ENCODE measurements at places on chromosomes 2 and 18.

GRCh38 chr2:133171393-133172004, 396.8 kb downstream of the NCKAP5 start:
- DNase-seq: no peak

DNA sequence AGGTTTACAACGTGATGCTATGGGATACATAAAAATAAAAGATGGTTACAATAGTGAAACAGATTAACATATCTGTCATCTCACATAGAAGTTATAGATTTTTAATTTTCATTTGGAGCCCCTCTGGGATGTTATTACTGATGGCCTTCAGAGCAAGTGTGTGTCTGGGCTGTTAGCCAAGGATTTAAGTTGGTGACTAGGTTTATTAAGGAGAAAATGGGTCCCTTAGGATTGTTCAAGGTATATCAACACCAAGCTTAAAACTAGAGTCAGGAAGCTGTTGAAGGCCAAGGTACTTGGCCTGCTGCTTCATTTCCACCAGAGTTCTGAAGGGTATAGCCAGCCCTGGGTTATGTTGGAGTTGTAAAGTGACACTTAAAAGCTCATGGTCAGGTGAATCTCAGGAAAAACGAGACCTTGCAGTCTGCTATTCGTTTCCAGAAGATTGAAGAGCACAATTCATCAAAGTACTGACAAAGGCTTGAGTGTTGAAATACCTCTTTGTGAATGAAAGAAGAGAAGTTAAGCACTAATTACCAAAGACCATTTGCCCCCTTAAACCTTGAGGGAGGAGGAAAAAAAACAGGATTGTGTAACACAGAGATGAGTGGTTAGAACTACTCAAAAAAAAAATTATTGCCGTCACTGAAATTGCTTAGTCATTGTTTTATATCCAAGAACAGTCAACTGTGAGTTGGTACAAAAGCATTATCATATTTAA, 48.4 kb downstream of the MAP2 start:
- no peak for DNase-seq

DNA sequence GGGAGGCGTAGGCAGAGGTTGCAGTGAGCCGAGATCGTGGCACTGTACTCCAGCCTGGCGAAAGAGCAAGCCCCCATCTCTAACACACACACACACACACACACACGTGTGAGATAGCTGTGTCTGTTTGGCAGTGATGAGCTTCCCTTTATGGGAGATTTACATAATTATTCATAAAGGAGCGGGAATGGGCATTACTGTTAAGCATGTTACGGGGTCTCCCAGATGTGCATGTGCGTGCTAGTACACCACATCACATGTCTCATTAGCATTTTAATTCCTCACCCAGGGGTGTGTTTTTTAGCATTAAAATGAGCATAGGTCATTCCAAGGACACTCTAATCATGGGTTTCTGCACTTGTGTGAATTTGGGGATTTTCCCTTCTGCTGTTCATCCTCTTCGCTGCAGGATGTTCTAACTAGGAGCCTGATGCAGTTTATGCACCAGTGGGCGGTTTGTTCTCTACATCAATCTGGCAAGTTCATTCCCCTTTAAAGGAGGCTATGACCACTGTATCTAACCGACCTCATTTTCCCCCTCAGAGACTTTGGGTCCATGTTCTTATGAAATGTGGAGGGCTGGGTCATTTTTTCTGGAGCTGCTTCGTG, 1.0 kb upstream of the FAM178B start:
- DNase-seq: no peak

DNA sequence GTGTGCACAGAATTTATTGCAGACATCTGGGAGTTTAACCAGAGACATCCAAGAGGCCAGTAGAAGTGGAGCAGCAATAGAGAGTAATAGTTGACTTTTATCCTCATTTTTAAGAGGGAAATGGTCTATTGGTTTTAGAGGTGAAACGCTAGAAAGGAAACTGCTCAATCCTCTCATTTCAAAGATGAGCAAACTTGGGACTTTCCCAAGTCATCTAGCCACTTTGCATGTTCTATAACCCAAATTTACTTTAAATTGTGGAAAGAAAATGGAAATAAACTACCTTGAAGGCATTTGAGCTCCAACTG, 601.7 kb downstream of the ARHGAP15 start:
- DNase-seq: no peak

DNA sequence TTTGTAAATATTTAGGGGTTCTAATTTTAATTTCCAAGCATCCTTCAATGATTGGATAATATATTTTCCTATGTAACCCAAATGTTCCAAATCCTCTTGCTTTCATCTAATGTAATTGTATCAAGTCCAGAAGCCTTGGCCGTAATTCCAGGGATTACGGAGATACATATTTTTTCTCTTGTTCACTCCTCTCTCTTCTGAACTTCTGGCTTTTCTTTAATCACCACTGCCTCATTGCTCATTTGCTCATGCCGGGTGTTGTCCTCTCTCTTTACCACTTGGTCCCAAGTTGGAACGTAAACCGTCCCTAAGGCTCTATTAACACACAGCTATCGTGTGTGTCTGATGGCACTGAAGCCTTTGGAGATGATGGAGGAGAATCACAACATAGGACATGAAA, 188.7 kb upstream of the COL3A1 start:
- DNase-seq: no peak

DNA sequence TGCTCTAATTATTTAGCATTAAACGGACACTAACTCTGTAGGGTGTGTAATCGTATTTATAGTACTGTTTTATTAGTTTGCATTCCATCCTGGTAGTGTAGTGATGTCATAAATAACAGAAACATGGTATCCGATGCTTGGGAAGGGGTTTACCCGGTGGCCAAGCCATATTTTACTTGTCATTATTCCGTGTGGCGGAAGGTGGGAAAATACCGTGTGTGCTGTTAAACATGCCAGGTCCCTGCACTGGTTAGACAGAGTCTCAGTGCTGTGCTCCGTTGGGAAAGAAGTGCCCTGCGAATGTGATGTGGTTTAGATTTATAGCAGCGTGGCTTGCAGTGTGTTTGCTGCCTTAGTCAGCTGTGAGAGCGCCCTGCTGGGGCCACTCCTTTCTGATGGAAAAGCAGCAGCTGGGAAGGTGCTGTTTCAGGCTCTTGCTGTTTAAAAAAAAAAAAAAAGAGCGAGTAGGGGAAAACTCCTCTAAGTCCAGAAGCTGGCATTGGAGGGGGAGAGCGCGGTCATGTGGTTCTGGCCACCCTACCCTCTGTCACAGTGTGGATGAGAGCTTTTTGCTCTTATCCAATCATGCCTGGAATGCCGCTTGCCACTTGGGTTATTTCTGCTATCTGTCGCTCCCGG, 211.0 kb downstream of the NEDD4L start:
- no peak for DNase-seq

GRCh38 chr2:215933151-215933550, 80.2 kb downstream of the MREG start:
- DNase-seq: no peak

DNA sequence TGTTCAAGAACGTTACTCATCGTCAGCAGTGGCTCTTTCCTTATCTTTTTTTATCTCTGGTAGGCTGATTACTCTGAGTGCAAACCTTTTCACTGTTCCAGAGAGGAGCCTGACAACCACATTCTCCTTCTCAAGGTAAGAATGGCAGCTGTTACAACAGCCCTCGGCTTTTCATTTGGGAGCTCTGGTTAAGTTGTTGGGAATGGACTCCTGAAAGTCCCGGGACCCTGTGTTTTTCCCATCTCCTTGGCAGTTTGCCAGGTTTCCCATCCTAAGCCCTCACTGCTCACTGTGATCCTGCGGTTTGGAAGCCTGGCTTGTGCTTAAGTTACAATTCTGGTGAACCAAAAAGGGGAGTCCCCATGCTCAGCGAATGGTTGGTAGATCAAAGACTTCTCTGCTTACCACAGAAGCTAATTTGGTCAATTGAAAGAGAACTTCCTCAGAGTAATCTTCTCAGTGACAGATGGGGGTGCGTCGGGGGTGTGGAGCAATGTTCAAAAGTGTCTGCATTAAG, 122.3 kb downstream of the LYPD6B start:
- DNase-seq: no peak

DNA sequence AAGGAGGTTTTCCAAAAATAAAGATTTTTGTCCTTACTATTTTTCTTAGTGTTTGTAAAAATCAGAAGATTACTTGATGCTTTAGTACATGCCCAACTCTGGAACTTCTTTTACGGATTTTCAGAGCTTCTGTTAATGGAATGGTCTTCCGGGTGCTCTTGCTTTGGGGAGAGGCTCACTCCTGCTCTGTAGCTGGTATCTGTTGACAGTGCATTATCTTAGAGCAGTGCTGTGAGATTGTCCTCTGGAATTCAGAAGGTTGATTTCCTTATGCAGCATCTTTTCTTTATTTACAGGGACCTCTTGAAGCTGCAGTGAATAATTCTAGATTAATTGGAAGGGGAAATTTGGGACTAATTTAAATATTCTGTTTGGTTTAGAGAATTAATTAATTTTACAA, 4.6 kb downstream of the MAPRE2 start:
- DNase-seq: no peak

- DNase-seq: no peak
Observed at GRCh38 chr2:101597347-101597944, 100.1 kb upstream of the MAP4K4 start.

DNA sequence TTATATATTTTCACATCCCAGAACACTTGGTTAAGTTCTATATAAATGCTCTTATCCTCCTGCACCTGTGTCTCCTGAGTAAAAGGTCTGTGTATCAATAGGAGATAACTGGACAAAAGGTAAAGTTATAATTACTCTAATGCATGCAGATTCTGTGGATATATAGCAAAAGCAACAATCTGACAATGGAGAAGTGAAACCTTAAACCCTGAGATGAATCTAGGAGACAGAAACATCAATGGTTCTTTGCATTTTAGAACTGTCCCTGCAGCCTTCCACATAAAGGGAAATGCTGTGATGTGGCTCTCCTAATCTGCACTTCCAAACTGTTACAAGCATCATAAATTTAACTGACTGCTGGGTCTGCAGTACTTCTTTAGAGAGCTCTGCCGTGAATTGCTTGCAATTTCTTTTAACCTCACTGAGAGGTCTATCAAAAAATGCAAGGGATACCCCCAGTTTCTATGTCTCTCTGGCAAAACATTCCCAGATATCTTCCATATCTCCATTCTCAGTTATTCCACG, 42.8 kb upstream of the FSIP2 start:
- DNase-seq: no peak

DNA sequence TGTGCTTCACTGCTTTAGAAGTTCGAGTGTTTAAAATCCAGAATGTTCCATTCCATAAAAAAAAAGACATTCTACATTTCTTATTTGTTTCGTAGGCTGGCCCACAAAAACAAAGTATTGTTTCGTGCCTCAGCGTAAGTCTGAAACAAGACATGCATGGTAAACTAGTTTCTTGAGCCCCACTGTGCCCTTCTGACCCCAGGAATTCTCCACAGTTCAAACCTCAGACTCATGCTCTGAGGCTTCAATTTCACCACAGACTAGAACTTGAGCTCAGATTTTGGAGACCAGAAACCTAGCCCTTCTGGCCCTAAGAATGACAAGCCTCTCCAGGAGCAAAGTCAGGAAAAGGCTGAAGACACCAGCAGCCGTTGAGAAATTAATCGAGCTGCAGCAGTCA, 151.5 kb downstream of the SLC8A1 start:
- no peak for DNase-seq

DNA sequence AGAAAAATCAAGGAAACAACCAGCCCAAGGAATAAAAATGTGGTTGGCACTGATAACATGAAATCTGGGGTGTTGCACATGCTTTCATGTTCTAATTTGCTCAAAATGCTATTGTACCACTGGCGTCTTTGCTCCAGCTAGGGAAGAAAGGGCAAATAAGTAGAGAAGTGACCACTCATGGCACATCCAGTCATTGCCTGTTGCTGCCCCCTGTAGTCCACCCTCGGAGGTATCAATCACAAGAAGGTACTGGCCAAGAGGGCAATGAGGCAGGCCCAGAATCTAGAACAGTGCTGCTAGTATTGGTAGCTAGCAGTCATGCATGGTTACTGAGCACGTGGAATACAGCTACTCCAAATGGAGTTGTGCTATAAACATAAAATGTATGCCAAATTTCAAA, 213.4 kb downstream of the CDCA7 start:
- DNase-seq: no peak

Data from head of caudate nucleus (tissue), 42 donors.